Spinal cord (tissue), 10 donors: ENCODE measurements at places on chromosomes 1 and 21. TPM values are rescaled to one million over a fixed set of nuclear protein-coding genes. Genes with fewer than 3 reads are reported as not detected.

GRCh38 chr21:34008618-34009017 is 64.8 kb upstream of the MRPS6 start:
- DNase-seq, result no peak
- H3K27me3 ChIP-seq, result no peaks in the 10 kb centered on the region
- no peak overlapping the region for H3K27ac ChIP-seq
- peaks cover 6% of the 10 kb centered on the region for H3K4me1 ChIP-seq

DNA sequence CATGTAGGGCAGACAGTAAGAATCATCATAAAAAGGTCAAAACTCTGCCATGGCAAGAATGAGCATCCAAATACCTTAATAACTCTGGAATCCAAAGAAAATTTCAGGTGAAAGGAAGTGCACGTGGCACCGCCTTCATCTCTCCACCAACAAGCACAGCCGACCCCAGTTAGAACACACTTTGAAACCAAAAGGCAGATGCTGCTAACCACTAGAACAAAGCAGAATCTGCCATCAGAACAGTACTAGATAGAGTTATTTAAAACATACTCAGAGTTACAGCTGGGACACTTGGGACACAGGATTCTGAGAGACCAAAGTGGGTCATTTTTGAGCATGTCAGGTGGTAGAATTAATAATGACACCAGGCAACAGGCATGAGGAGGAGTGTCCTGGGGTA is 106.7 kb upstream of the SOD1 start:
- H3K27me3 ChIP-seq, result peaks cover 2% of the 10 kb centered on the region
- DNase-seq, result no peak

- no peaks in the 10 kb centered on the region for H3K4me1 ChIP-seq
- H3K4me3 ChIP-seq, result no peak overlapping the region
- H3K36me3 ChIP-seq, result no peaks in the 10 kb centered on the region
- DNase-seq, result no peak
- H3K27me3 ChIP-seq, result no peaks in the 10 kb centered on the region
Measured at GRCh38 chr1:98232678-98233077, 311.8 kb upstream of the DPYD start.

The STMN1 gene
- 645 TPM for total RNA-seq
